WERI-Rb-1 (cell line): ENCODE measurements at places on chromosomes 3 and 15.

DNA sequence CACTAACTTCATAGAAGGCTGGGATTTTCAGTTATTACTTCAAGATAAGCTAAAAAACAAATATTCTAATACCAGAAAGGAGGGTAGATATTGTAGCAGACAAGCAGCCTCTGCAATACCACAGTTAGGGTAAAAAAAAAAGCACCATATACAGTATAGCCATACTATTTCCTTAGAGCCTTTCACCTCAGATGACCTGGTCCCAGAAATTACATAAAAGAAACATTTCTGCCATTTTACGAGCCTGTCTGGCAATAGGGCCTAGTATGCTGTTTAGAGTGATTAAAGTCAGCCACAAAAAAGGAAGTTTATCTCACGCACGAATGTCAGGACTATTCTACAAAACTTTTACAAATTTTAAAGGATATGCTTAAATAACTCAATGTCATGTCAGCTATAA lies 1016.6 kb downstream of the PLOD2 start:
- no peak for DNase-seq

- DNase-seq: no peak
Observed at GRCh38 chr15:67564021-67564967, 21.8 kb downstream of the MAP2K5 start.

DNA sequence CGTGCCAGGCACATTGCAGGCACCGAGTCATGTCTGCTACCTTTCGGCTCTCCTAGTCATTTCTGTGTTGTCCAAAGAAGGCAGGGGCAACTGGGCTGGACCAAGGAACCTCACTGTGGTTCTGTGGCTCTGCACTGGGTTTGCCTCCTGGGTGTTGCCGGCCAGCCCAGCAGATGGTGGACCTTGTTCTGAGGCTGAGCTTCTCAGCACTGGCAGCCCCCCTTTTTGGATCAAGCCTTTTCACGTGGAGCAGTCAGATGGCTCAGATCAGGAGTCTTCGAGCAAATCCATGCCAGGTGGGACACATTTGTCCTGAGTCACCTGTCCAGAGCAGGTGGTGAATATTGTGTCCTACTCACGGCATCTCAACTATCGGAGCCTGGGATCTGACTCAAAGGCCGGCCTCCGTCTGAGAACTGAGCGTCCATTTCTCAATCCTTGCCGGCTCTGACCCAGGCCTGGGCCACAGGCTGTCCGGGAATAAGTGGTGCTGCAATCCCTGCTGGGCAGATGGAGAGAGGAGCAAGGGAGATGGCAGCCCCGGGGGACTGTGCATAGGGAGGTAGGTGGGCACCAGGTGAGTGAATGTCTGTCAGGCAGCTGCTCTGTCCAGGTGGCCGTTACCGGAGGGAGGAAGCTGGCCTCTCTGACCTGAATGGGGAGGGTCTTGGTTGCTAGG lies at the start of gene IL16:
Gene IL16 (plus strand): TSS at position 304 of the 679 bp plus-strand sequence. CDS start 28,521 bp downstream, outside the sequence.
- peak; percentile 8 for DNase-seq

DNA sequence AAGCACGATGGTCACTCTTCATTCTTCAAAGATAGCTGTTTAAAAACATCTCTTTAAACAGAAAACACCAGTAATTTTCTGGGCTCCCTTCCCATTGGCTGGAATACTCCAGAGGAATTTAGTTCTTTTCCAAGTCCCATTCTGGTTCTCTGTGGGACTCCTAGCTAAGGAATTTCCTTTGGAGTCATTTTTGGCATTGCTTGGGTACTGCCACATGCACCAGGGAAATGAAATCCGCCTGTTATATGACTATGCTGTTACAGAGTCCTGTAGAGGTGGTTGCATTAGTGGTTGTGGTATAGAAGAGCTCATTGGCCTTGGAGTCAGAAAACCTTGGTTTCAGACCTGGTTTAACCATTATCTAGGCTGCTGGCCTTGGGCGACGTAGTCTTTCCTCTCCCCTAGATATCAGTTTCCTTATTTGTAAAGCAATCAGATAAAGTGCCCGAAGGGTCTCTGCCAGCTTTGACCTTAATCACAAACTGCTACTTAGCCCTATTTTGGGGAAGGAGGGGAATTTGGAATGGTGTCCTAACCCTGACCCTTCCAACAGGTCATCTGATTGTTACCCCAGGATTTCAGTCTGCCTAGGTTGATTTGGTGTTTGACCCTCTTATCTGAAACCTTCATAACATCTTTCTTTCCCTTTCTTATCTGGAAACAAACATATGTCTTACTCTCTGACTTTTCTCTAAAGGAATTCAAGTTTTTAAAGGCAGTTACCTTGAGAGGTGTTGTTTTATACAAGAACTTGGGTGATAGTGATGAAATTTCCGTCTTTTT lies 13.4 kb downstream of the RTP1 start:
- no peak for DNase-seq

DNA sequence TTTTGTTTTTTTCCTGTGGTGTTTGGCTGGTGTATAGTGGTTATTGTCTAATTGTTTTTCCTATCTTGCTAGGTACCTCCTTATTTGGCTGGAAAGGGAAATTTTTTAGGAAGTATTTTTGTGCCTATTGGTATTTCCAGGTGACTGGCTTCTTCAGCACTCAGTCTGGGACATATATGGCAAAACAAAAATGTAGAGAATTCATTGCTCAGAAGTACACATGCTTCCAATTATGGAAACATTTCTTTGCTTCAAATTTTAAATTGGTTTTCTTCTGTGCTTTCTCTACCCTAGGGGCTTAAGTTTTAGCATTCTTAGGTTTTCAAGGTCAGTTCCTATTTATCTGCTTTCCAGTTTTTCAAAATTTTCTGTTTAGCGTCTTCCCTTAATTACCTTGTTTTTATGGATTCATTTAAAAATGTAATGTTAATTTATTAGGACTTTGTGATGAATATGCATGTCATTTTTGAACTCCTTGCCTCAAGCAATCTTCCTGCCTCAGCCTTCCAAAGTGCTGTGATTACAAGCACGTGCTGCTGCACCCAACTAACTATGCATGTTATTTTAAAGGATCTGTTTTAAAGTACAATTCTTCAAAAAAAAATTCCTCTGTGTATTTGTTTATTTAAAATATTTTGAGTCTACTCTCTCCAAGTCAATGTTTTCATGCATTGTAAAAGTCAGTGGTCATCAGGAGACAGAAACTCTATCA lies 231.9 kb upstream of the DPPA4 start:
- DNase-seq: no peak

DNA sequence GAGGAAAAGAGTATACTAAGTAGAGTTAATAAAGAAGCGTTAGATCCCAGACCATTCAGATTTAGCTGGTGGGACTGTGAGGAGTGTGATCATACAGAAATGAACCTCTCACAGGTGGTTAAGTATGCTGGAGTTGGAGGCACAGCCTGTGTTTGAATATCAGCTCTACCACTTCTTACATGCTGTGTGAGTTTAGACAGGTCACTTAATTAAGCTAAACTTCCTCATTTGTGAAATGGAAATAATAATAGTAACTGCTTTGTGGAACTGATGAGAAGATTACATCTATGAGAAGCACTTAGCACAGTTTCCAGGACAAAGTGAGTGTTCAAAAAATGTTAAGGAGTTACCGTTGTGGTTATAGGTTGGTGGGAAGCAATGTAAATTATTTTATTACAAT lies 8.4 kb downstream of the ACP3 start:
- no peak for DNase-seq
